ENCODE measurements at places on chromosomes 1 and 21.

GRCh38 chr1:107493111-107493716 lies 352.4 kb downstream of the NTNG1 start:
- DNase-seq, result no peak

DNA sequence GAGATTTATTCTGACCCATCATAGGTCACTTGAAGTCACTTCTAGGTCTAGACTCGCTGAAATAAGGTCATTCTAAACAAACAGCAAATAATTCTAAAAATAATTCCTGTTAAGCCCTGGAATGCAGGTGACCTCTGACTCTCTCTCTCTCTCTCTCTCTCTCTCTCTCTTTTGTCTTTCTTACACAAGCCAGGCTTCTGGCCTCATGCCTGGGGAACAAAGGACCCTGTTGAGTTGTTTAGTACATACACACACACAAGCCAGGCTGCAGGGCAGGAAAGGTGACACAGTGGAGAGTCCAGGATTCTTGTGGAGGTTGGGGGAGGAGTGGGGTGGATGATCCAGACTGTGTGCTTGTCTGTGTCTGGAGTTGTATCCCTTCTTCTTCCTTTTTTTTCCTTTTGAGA lies 4.0 kb upstream of the MEX3A start:
- DNase-seq, result peak; percentile 70

DNA sequence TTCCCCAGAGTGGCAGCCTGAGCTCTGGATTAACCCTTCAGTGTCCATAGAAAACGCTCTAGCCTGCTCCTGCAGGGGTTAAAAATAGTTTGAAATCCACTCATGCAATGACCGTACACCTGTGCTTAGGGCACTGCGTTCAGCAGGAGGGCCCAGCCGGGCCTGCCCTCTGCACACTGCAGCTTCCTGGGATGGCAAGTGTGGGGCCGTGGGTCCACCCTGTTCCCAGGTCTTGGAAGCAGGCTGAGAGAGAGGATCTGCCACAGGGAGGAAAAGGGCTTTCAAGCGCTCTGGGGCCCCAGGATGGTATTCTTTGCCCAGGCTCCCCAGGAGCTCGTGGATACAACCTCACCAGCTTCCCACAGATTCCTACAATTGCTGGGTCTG lies 1.5 kb upstream of the S100B start:
- DNase-seq, result no peak

DNA sequence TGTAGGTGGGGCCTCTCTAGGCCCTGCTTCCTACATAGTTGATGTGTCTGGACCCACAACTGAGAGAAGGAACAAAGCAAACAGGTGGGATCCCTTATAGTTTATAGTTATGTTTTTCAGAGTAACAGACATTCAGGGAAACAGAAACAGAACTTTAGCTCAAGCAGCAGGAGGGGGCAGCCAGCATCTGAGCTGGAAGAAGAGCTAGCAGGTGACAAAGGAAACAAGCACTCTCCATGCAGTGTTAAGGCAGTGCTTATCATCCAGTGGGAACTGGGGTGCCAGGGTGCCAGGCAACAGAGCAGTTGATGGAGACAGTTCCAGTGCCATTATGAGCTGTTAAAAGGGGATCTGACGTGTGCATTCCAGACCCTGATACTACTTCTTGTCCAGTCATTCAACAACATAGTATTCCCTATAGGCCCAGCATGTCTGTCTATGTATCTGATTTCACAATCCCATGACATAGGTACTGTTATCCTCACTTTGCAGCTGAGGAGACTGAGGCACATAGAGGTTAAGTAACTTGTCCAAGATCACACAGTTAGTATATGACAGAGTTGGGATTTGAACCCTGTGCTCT lies 13.5 kb downstream of the HIVEP3 start:
- DNase-seq, result no peak

GRCh38 chr1:162716123-162716522 lies 74.4 kb upstream of the HSD17B7 start:
- DNase-seq, result no peak

DNA sequence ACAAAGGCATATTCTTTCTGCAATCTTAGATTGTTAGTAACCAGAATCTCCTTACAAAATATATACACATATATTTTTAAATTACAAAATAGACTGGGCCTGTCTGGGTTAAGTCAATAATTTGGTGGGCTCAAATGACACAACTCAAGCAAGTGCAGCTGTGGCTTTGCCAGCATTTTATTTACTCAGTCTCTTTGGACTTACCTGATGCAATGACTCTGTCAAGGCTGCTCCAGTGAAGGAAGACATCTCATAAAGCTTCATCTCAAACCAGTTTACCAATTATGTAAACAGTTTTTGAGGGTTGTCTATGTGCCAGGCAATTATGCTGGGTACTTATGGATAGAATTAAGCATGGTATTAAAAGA lies 22.8 kb upstream of the ABCA4 start:
- DNase-seq, result no peak

GRCh38 chr1:222084996-222085395 lies 343.1 kb upstream of the DUSP10 start:
- DNase-seq, result no peak

- DNase-seq, result no peak
Measured at GRCh38 chr1:39872698-39873097, 10.6 kb downstream of the TRIT1 start.

DNA sequence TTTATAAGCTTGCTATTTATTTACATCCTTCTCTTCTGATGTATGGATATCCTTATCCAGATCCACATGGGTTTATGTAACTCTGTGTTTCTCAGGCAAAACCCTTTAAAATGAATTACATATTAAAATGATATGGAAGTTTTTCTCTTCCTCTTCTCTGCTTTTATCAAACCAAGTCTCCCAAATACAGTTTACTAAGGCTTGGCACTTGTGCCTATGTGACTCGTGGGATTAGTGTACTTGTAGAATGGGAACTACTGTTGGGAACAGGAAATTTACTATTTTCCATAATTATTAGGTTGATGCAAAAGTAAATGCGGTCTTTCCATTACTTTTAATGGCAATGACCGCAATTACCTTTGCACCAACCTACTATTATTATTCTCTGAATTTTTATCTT lies 14.8 kb downstream of the SIM2 start:
- no peak for DNase-seq

DNA sequence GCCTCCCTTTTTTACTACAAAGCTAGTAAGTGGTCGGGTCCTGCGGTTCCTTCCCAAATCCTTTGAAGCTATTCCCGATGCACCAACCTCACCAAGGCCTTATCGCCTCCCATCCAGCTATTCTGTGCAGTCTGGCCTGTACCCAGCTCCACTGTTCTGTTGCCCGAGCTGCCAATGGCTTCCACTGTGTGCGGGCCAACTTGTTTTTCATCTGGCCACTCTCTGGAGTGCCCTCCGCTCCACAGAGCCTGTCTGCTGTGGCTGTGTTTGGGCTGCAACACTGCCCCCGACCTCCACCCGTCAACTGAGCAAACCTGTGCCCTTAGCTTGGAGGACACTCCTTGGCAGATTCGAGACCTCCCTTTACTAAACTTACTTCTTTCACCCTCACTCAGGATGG lies 125.0 kb downstream of the KIAA0319L start:
- DNase-seq, result no peak

GRCh38 chr1:12153181-12153785 lies 13.5 kb upstream of the TNFRSF1B start:
- peak; percentile 78 for DNase-seq

DNA sequence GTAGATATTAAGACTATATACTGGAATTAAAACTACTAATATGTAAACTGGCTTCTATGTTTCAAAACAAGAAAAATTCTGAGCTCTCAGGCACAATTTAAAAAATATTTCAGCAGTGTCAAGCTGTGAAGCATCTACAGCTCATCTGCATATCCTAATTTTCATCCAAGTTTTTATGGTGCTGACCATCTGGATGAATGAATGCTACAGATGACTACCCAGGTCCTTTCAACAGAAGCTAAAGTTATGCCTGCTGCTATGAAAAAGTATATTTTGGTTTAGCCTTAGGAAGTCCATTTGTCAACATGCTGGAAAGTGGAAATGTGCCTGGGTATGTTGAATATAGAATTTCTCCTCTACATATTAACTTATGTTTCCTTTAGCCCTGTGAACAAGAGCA lies 206.9 kb downstream of the NEGR1 start:
- no peak for DNase-seq

DNA sequence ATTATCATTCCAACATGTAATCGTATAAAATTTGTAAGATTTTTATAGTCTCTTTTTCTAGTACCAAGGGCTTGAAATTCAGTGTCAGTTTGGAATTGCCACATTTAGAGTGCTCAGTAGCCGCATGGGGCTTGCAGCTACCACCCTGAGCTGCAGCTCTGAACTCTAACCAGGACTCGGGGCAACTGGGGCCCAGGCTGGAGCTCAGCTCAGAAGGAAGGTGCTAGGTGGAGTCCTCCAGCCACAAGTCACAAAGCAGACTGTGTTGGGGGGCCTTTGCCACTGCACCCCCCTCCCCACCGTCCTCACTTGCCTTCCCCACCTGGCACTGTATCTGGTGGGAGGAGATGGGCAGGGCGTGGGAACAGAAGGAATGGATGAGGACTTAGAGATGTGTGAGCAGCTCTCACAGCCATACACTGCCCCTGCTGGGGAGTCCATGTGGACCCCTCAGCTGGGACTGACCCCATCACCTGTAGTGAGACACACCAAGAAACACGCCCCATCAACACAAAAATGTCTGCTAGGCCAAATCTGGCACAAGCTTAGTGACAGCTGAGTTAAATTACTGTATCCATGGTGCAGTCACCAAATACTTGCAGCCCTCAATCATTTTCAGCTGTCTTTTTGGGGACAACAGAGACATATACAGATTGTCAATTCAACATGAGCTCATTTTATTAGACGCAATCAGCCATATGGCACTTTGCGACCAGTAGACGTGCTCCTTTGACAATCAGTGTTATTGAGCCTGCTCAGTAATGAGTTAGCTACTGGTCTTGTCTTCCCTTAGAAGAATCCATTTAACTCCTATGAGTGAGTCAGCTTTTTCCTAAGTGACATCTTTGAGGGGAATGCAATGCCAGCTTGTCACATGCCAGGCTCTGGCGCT lies 241.7 kb upstream of the RAB4A start:
- no peak for DNase-seq

DNA sequence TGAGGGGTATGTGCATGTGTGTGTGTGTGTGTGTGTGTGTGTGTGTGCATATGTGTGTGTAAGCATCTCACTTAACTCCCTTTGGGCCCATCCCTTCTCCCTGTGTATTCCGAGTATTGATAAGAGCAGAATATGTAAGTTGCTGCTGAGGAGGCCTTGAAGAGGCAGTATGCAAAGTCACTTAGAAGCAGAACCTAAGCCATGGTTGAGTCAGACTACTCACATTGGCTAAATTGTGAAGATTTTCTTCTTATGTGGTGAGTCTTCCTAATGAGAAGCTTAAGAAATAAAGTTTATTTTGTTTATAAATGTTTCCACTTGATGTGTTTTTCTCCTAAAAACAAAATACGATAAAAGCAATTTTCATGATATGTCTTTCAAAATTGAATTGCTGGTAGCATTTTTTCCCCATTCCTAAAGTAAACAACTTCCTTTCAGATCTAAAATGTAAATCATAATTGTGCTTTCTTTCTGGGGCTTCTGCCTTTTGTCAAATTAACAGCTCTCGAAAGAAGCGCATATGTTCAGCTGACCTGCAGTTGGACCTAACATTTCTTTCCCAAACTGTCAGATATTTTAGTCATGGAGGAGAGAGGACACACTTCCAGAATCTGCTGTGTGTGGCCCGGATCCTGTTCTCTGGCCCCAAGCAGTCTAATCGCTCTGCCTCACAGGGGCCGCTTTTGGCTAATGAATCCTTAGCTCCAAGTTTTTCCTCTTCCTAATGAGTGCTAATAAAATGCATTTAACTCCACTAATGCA lies 284.0 kb downstream of the DUSP10 start:
- DNase-seq, result peak; percentile 92

DNA sequence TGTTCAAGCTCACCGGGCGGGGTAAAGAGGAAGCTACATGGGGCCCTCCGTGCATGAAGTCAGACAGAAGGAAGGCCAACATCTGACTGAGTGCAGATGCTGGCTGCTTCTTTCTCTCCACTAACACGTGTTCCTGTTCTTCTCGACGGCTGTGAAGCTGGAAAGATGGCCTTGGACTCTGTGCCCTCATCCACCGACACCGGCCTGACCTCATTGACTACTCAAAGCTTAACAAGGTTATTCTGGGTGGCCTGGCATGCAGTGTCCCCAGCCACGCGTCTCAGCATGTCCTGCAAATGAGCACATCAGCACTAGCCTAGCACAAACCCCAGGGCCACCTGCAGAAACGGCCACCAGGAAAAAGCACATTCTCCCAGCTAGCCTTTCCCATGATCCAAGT lies 41.2 kb downstream of the ACTN2 start:
- DNase-seq, result no peak

GRCh38 chr21:33330726-33331125 lies 6.0 kb downstream of the IFNAR1 start:
- DNase-seq, result no peak

GRCh38 chr1:218436997-218437396 lies 91.9 kb downstream of the TGFB2 start:
- DNase-seq, result no peak

All from fibroblast of villous mesenchyme (primary cell).